ENCODE measurements at places on chromosomes 4 and X. TPM values are rescaled to one million over a fixed set of nuclear protein-coding genes. Genes with fewer than 3 reads are reported as not detected.

- DNase-seq, result peak; percentile 18
These were observed at the start of gene ZDHHC15 for GRCh38 chrX:75522565-75523431. Gene ZDHHC15 (minus strand): TSS chrX:75523037. CDS start chrX:75523024, 13 bp downstream.

GRCh38 chr4:141047228-141047884, 85.9 kb downstream of the RNF150 start:
- DNase-seq, result no peak

GRCh38 chrX:373641-374471, 12.9 kb downstream of the PPP2R3B start:
- no peak for DNase-seq

- DNase-seq, result peak; percentile 1
These were observed 383.8 kb downstream of the OPHN1 start for GRCh38 chrX:68049466-68049865.

GRCh38 chr4:1416051-1416947, 10.1 kb upstream of the NKX1-1 start:
- DNase-seq, result peak; percentile 3

The RNF212 gene
- total RNA-seq, result not detected

The XPNPEP2 gene
- not detected for total RNA-seq

All from Daoy (cell line).